ENCODE measurements at places on chromosomes 7 and 10.

DNA sequence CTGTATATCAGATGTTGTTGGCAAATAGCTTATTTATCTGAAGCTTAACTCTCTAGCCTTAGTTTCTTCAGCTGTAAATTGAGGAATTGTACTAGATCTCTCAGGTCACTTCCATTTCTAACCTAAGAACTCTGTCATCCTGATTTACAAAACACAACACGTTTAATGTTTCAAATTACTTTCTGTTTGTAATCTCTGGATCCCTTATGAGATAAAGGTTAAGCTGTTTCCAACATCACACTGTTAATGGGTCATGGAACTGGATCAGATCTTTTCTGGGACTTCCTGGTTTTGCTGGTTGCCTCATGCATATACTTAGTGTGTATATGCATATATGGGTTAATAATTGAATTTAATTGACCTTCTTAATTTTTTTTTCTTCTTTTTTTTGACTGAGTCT lies 9.9 kb downstream of the SAMD8 start:
- no peak for DNase-seq

DNA sequence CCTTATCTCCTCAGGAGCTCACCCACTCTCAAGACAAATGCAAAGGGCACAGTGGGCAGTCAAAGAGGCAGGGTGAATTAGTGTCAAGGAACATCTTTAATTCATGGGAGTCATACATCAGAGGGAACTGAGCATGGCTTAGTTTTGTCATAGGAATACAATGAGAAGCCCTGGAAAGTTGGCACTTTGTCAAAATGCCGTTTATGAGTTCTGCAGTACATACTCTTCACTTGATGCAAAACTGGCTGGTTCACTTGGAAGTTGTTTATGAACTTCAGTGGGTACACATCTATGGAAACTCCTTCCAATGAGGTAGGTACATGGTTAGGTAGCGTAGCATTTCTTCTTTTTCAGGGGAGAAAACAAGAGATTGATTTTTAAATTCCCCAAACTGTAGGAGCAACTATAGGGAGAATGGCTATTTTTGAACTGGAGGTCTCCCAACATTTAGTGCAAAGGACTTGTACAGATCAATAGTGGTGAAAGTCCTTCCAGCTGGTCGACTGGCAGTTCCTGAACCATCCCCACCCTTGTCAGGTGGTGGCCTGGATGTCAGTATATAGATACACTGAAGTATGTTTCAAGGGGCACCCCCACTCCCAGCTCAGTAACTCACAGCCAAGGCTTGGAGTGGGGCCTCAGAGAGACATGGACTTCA lies 580.5 kb downstream of the REEP3 start:
- DNase-seq = no peak

- no peak for DNase-seq
These were observed 36.6 kb downstream of the PRKCQ start for GRCh38 chr10:6543431-6544005.

DNA sequence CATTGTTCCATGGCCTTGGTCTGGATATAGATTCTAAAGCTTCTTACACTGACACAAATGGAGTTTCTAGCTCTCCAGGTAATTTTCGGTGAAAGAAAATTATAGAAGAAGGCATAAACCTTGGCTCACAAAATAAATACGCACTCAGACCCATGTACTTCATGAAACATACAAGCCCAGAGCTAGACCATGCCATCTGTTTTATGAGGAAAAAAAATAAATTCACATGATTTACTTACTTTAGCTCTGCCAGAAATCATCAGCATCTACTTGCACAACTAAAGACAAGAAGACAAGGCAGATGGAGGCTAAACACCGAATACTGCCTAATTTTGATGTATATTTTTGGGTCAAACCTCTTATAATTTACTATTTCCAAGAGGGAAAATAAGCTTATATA lies 197.4 kb upstream of the KLF14 start:
- no peak for DNase-seq

DNA sequence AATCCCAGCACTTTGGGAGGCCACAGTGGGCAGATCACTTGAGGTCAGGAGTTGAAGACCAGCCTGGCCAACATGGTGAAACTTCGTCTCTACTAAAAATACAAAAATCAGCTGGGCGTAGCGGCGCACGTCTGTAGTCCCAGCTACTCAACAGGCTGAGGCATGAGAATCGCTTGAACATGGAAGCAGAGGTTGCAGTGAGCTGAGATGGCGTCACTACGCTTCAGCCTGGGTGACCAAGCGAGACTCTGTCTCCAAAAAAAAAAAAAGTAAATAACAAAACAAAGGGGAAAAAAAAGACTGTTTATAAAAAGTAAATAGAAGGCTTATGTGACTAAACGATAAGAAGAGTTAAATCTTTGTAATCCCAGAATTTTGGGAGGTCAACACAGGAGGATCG lies 15.0 kb upstream of the DNMBP start:
- DNase-seq = no peak

- DNase-seq = no peak
These were observed 466.9 kb downstream of the PTPRN2 start for GRCh38 chr7:158120716-158121115.

DNA sequence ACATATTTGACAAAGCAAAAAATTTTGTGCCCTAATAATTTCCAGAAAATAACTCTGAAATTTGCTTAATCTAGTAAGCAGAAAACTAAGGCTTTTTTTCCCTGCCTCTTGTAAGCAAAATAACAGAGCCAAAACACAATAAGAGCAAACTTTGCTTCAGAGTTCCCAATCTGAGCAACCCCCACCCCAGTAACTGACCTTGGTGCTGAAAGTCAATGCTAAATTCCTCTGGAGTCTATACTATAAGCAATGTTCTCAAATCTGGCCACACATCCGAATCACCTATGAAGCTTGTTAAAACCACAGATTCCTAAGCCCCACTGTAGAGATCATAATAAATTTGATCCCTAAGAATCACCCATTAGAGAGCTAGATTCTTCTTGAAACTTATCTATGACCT lies 150.5 kb downstream of the ELAPOR2 start:
- DNase-seq = peak; percentile 23

DNA sequence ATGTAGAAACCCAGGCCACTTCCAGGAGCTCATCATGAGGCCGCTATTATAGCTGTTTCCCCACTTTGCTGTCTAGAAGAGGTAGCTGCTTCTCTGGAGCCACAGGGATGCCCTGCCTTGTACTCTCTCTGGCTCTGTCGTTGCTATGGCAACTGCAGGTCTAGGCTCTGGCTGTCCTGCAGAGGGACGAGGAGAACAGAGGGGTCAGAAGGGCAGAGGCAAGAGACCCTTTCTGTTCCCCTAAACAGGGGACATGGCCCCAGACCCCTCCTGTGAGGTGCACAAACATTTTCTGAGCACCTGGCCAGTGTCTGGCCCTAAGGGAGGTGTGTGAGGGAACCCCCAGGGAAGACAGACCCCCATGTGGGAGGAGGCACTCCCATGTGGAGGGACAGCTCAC lies 31.4 kb downstream of the ITPRIP start:
- no peak for DNase-seq

DNA sequence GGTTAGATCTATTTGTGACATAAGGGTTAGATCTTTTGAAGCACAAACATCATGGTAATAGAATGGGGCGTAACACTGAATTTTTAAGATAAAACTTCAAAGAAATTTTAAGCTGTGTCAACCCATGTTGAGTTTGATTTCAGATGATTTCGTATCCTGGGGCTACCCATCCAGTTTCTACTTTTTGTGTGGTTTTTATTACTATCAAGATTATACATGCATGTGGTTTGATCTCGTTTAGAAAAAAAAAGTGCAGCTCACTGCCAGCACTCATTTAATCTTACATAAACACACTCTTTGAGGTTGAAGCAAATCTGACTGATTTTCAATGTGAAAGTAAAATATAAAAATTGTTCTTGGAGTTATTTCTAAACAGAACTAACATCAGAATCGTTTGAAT lies 140.8 kb upstream of the GRB10 start:
- DNase-seq = no peak

- peak; percentile 21 for DNase-seq
These were observed 3.7 kb upstream of the IFIT1B start for GRCh38 chr10:89373916-89374711.

- DNase-seq = no peak
These were observed 181.9 kb upstream of the PRSS58 start for GRCh38 chr7:142439739-142440138.

GRCh38 chr10:54900584-54900983 lies 99.6 kb upstream of the PCDH15 start:
- no peak for DNase-seq
